ELF-1 (cell line): ENCODE measurements at places on chromosomes 12 and 14.
A peak's percentile ranks its signal among the peaks of the same experiment; 100 is the strongest.

DNA sequence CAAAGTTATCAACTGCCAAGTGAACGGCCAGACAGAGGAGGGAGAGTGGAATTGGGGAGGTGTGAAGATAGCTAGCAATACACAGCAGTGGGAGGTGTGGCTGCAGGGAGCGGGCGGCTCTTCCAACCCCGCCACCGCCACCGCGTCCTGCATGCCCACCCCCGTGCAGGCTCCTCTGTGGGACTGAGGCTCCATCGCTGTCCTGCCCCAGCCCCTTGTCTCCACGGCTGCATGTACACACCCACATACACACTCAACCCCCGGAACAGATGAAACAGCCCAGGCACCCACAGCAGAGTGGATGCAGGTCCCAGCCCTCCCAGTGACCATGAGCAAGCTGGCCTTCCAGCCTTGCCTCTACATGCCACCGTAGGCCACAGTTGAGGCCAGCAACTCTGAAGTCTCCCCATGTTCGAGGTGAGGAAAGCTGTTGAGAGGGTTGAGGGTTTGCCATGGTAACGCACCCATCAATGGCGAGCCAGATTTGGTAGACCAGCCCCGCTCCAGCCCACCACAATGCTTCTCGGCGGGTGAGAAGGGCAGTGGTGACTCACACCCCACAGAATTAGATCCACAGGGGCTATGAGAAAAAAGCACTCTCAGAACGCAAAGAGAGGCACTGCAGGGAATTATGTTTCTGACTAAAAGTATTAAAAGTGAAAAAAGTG is 39.3 kb downstream of the PITPNM2 start:
- DNase-seq: no peak

DNA sequence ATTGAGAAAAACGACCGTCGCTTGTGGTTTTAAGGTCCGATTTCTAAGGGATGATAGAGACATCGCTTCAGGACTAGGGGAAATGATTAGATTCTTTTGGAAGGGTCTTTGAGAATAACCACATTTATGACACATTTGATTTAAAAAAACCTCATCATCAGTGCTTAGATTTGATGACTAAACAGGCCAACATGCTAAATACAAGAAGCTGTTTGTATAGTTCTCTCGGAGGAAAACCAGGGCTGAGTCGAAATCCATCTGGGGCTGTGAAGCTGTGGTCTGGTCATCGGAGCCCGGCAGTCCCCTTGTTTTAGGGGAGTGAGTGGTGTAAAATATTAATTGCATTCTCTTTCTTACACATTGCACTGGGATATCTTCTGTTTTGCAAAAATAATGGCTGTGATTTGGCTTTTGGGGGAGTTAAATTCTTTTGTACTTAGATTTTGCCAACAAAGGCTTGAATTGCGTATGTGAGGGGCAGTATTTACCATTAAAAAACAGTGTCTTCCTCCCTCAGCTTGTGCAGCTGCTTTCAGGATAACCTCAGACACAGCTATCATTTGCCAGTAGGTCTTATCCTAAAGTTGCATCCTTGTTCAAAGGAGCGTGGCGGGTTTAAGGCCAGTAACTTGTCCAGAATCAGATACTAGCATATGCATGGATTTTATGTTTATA is 550 bp downstream of the GNG2 start:
- peak; percentile 14 for DNase-seq

- no peak for DNase-seq
Observed at GRCh38 chr12:47935184-47935583, 28.2 kb upstream of the TMEM106C start.

- DNase-seq: no peak
Observed at GRCh38 chr12:94074216-94074979, 74.0 kb upstream of the PLXNC1 start.

DNA sequence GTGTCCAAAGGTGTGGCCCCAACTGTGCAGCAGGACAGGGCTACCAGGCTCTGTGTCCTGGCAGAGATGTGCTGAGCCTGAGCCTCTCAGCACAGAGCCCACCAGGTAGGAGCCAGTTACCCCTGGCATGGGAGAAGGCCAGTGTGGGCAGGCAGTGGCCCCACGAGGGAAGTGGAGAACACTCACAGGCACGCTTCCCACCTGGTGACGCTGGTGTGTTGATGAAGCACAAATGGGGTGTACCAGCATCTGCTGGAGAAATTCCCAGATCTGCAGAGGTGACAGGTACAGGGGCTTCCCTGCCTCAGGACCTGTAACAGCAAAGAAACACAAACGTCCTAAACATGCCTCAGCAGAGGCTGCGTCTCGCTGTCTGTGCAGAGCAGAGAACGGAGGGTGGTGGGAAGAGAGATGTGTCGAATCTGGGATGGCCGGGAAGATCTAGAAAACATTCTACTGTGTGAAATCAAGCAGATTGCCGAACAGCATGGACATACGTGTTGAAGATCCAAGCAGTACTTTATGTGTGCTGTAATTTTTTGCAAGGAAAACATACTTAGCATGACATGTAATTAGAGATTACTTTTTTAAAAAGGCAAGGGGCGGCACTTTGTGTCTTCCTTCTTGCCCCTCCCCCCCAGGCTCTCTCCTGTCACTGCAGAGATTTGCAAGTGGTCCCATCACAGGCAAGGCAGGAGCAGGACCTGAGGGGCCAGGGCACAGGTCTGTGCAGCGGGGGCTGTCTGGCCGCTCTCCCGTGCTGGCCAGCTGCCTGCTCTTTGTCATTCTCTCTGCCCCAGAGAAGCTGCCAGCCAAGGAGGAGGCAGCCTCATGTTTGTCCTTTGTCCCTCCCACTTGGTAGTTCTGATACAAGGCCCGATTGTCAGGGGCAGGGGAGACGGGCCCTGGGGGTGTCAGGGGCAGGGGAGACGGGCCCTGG is 17.3 kb downstream of the HIP1R start:
- no peak for DNase-seq

GRCh38 chr12:66438601-66439000 is 136.3 kb downstream of the HELB start:
- DNase-seq: peak; percentile 23

DNA sequence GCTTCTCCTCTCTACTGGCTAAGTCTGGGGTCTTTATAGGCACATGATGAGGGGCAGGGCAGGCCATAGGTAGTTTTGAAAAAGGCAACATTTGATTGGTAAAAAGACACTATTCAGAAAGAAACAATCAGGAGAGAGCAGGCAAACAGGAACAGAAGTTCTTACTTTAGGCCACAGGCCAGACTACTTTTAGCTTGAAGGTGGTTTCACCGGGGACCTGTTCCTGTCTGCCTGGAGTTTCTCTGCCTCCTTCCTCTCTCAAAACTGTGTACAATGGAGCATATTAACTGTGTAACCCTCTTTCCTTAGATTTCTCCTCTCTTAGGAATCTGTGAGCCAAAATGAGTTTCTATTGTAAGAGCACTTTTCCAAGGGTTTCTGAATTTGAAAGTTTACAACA is 167.9 kb upstream of the AVPR1A start:
- DNase-seq: no peak

- DNase-seq: no peak
Observed at GRCh38 chr12:79764641-79765040, 73.9 kb upstream of the PAWR start.

DNA sequence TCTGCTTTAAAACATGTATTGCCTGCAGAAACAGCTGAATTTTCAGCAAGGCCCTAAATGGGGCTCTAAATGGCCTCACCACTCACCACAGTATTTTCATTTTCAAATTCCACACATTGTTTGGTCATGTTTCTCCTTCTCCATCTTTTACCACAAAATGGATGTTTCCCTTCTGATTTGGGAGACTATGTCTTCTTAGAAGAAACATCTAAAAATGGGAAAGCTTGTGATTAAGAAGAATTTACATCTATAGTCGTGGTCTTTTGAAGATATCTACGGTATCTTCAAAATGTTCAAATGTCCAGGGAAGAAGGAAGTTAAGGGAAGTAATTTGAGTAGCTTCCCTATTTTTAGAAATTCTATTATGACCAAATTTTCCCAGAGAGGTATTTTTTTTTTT is 20.7 kb upstream of the TUBA1C start:
- no peak for DNase-seq

DNA sequence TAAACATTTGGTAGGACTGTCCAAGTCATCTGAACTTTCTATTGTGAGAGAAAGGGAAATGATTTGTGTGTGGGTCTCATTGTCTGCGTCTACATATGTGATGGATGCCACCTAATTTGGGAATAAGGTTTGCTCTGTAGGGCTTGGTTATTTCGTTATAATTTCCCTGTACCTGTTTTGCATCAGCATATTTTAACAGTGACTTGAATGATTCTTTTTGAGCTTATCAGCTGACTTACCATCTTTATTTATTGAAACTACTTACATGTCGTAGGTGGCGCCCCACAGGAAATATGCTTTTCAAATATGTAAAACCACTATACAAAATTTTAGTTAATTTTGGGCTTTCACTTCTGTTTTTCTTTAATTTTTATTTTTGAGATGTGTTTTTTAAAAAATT is 56.5 kb upstream of the BCAT1 start:
- DNase-seq: no peak

GRCh38 chr14:99132821-99133635 is 139.0 kb downstream of the BCL11B start:
- DNase-seq: no peak

DNA sequence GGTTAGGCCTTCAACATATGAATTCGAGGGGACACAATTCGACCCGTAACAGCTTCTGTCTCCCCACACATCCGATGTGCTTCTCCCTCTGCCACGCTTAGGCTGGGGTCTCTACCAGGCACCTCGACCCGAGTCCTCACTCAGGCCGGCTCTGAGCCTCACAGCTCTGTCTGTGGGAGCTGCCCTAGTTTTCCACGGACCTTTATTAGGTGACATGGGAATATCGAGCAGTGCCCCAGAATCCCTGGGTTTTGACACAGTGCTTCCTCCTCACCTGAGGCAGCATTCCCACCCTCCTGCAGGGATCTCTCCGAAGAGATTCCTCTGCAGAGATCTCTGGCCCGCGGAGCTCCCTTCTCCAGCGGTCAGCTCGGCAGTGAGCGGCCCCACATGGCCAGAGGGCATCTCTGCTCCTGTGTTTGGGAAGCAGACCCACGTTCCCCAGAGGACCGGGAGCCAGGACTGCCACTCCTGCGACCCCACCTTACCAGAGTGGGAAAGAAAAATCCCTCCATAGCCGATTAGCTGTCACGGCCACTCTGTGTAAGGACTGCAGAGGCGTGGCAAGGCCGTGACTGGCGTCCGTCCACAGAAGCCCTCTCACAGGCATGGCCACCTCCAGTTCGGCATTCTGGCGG is 21.2 kb downstream of the ZBTB42 start:
- no peak for DNase-seq

DNA sequence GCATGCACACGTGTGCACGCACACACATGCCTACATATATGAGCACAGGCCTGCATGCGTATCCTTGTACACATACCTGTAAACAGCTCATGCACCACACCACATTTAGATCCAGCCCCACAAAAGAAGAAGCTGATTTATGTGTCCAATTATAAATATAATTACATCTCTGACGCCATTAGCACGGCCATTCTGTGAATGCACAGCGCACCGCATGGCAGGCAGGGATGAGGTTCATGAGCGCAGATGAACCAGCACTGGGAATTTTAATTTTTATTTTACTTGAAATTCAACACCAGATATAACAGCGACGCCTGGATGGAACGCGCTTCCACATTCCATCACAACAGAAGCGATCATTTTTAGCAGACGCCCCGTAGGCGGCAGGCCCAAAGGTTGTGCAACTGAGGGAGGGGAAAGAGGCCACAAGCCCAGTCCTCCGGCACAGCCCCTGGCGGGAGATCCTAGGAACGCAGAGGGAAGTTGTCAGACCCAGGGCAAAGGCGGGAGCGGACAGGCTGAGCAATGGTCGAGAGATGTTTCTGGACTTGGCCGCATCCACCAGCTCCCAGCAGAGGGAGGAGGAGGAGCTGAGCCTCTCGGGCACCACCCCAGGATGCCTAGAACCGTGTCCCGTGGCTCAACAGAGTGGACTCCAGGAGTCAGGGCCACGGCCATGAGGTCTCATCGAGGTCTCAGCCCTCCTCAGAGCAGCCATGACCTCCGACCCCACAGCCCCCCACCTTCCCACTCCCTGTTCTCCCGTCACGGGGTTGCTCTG is 37.9 kb upstream of the GALNT9 start:
- no peak for DNase-seq

GRCh38 chr14:64038841-64039542 is 186.2 kb downstream of the SYNE2 start:
- no peak for DNase-seq

DNA sequence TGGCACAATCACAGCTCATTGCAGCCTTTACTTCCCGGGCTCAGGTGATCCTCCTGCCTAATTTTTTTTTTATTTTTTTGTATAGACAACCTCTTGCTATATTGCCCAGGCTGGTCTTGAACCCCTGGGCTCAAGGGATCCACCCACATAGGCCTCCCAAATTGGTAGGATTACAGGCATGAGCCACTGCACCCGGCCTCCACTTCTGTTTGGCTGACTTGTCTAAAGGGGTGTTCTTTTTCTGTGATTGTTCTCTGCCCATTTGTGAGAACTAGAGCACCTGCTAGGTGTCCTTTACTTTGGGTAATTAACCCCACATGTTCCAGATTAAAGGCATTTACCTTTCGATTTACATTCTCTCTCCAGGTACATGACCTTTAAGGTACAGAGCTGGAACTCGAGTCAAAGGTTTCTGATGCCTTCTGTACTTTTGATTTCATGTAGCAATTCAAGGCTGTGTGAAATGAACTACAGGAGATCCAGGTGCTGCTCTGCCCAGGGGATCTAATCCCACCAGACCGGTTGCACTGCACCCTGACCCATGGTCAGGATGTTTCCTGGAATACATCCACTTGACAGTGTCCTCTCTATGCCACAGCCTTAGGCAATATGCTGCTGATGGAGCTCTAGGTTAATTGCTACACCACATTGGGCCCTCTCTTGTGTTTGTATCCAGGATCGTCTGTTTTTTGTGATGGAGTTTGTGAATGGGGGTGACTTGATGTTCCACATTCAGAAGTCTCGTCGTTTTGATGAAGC is 163.6 kb downstream of the PRKCH start:
- peak; percentile 78 for DNase-seq

DNA sequence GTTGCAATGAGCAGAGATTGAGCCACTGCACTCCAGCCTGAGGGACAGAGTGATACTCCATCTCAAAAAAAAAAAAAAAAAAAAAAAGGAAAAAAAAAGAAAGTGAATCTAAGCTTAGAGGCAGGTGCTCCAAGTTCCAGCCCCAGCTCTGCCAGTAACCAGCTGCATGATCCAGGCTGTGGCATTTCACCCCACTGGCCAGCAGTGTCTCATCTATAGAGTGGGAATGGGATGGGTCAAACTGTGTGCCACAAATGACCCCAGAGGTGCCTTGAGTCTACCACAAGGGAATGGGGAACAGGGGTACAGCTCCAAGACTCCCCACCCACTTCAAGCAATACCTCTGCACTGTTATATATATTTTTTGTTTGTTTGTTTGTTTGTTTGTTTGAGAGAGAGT is 5.0 kb downstream of the PLEKHD1 start:
- no peak for DNase-seq
